NCI-H460 (cell line): ENCODE measurements at places on chromosomes 7 and 10. TPM values are rescaled to one million over a fixed set of nuclear protein-coding genes. Genes with fewer than 3 reads are reported as not detected.

DNA sequence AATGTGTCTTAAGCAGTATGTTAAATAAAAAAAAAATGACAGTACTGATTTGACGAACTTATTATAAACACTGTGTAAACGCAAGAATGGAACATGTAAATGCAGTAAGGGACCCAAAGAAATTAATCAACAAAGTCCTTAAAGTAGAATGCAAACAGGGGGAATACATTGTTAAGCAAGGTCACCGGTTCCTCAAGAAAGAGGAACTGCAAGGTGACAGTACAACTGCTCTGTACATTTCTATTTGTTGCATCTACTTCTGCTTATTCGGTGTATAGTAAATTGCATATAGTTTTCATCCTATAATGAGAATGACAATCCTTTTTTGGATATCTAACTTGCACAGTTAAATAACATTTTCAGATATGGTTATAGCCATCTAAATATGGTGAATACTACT, 387.0 kb upstream of the SEMA3D start:
- no peak for DNase-seq

DNA sequence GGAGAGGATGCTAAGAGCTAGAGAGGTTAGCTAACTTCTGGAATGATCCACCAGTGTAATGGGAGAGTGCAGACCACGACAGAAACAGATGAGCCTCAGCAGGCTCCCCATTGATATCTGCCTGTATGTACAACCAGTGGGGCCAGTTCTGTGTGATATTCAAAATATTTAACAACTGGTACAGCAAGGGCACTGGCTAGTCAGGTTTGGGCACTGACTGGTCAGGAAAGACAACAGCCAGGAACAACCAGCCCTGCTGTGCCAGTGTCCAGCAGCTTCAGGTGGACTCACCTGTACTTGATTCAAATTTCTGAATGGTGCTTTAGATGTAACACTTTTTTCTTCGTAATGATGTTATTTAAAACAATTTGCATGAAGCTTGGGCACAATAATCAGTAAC, 5.9 kb upstream of the TRIL start:
- no peak for DNase-seq

DNA sequence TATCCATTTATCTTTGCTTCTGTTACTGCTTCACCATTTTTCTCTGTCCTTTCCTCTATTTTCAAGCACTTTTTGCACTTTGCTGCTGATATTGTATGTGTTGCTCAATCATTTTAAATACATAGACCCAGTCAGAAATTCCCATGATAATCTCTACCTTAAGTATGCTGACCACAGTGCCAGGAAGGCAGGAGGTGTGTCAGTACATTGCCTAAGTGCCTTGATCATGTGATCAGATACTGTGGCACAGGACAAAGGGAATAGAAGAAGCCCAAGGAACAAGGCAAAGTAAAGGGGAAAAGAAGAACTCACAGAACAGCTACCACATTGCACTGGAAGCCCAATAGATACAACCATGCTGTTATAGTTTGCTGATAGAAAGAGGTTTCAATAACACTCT, 53.7 kb upstream of the CD36 start:
- DNase-seq: no peak

DNA sequence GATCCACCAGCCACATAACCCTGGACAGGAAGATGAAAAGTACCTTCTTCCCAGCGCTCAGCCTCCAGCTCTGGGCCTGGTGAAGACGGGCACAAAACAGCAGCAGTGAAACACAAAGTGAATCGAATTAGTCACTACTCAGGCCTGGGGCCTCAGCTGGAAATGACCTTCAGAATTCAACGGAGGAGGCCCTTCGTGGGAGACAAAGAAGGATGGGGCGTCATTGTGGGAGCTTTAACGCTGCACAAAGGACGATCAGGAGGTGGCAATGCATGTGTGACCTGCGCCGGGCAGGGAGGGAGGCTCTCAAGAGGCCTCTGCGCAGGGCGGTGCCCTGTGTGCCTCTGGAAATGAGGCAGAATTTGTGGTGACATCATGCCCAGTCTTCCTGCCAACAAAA, 161.9 kb downstream of the DNAJB6 start:
- DNase-seq: no peak

SEC23IP gene
- 34.9 and 41.3 TPM in 2 replicates for total RNA-seq

HOXA5 gene
- 7.5 and 12.8 TPM in 2 replicates for total RNA-seq

CTAGE8 gene
- total RNA-seq: 0.12 TPM in 1 of 2 replicates, not detected in the other

LRIT1 gene
- total RNA-seq: not detected in 2 replicates

DNA sequence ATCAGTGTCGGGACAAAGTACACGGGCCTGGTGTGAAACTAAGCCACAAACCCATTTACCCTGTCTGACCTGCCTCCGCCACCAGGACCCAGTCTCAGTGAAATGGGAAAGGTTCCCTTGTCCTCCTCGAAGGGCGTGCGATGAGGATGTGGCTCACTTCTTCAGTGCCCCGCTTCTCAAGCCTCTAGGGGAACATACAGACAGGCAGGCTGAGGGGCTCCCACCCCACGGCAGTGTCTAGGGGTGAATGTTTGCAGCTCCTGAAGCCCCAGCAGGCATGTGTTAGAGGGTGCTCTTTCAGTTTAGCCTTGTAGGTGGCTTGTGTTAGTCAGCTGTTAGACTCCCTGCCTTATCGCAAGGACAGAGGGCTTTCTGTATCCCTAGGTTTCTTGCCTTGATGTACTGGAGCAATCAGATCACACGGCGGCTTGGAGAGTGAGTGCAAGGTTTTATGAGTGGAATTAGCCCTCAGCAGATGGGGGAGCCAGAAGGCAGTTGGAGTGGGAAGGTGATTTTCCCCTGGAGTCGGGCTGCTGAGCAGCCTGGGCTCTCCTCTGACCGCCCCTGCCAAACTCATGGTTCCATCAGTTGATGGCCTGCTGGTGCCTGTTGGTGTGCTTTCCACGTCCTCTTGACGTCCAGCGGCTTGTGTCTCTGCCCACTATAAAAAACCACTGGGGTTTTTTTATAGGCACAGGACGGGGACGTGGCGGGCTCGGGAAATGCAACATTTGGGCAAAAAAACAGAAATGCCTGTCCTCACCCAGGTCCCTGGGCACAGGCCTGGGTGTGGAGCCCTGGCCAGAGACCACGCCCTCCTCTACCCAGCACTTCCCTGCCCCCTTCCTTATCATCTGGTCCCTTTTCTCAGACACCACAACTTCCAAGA, 759 bp downstream of the NUDT1 start:
- no peak for DNase-seq

DNA sequence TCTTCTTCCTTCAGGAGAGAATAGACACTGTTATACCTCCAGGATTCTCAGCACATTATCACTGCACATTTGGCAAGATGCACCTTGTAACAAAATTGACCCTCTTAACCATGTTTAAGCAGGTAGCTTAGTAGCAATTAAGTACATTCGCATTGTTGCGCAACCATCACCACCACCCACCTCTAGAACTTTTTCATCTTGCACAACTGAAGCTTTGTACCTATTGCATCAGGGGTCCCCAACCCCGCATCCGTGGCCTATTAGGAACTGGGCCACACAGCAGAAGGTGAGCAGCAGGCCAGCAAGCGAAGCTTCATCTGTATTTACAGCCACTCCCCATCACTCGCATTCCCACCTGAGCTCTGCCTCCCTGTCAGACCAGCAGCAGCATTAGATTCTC, 29.9 kb upstream of the SMURF1 start:
- DNase-seq: no peak

SYT15 gene
- total RNA-seq: 0.10 and 0.17 TPM in 2 replicates

- no peak for DNase-seq
Observed at GRCh38 chr10:49158404-49158803, 24.6 kb upstream of the FAM170B start.

DNA sequence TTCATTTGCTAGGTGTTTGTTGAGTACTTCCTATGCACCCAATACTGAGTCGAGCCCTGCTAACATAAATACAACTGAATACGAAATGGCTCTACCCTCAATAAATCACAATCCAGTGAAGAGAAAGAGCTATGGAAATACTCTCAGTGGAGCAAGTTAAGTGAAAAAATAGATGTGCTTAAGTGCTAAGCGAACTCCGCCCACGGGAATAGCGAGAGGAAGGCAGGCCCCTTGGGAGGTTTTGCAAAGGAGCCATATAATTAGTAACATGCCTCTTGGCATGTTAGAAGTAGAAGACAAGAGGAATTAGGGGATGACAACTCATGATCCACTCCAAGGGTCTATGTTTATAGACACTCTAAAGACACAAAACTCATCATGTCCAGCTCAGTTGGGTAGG, 42.8 kb upstream of the TSPAN33 start:
- DNase-seq: no peak

GRCh38 chr7:135744938-135745702, 3.5 kb downstream of the FAM180A start:
- DNase-seq: no peak

- no peak for DNase-seq
Observed at GRCh38 chr7:85686401-85687181, 499.7 kb upstream of the SEMA3D start.

DNA sequence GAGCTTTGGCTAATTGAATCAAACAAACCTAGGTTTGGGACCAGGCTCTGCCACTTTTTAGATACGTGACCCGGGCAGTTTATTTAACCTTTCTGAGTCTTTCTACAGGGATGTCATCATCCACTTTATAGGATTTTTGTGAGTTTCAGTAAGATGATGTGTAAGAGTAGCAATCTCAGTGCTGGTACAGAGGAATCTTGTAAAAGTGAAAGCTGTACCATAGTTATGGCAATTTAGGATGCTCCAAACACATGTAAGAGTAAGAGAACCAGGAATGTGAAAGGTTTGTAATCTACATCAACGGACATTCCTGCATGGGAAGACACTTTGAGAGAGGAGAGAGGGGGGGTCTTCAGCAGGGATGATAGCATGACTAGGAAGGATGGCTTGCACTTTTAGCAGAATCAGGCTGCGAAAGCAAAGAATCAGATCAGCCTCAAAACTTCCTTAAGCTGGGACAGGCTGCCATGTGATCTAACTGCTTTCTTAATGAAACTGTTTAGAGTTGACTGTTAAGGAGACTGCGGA, 968 bp downstream of the NOLC1 start:
- no peak for DNase-seq

CALCR gene
- total RNA-seq: 0.17 and 0.32 TPM in 2 replicates

- peak; percentile 87 for DNase-seq
Observed at GRCh38 chr10:71270301-71271220, 48.5 kb upstream of the SLC29A3 start.

DNA sequence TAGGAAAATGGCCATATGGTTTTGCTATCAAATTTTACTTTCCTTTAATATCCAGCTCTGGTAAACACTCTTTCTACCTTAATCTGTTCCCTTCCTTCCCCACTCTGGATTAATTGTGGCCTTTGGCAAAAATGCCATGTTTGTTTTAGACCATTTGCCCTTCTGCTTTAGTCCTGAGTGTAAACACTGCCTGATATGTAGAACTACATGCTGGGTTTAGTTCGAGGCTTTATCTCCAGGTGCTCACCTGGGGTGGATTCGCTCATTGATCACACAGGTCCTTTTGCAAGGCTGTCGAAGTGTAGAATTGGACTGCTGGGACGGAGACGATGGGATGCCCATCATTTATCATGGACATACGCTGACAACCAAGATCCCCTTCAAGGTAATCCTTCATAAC, 94.1 kb downstream of the NOC3L start:
- no peak for DNase-seq

DNA sequence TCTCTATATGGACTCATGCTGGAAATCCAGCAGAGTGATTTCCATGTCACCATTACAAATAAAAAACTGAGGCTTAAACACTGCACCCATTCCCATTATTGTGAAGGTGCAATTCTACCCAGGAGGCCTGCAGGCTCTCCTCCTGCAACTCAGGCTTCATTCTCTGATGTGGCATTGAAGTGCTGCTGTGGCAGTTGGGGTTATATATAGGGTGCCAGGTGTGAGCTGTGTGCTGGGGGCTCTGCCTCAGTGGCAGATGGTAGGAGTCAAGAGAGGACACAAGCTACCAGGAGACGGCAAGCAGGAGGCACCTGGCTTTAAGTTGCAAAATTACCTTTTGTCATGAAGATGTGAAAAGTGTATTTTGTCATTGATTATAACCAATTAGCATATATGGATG, 21.3 kb downstream of the ZNF107 start:
- DNase-seq: no peak

GRCh38 chr10:1961989-1962388, 224.7 kb upstream of the ADARB2 start:
- DNase-seq: no peak

DNA sequence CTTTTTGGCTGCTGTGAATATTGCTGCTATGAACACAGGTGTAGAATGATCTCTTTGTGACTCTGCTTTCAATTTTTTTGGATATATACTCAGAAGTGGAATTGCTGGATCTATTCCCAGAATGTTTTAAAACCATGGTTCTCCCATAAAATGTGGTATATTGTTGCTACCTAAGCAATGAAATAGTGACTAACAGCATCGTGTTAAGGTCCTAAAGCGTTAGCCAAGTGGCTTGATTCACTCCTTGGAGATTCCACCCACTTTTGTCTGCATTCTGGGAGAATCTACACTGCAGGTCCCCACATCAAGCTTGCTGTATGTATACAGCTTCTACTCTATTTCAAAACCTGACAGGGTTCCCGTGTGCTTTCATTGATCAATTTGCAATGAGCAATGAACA, 105.6 kb downstream of the CDK6 start:
- DNase-seq: no peak

- DNase-seq: peak; percentile 33
Observed at GRCh38 chr7:130063036-130063435, 7.3 kb upstream of the KLHDC10 start.

DNA sequence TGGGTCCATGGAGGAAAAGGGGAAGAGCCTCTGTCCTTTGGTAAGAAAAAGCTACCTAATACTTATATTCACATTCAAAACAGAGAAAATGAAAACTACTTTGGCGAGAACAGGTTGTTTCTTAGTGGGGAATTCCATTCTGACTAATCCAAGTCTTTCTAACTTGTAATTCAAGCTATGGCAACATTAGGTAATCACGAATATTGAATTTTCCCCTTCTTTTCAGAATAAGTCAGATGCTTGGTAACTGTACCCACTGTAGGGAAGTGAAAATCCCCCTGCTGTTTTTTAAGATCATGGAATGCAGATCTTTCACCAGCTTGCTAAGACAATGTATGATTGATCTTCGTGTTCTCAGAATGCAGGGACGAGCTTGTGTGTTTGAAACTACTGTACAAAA, 384.4 kb downstream of the TCERG1L start:
- no peak for DNase-seq
